A549 treated with CORT108297 at 1 μM for 4 hours (cell line): ENCODE measurements at places on chromosomes 2 and 18. TPM values are rescaled to one million over a fixed set of nuclear protein-coding genes. Genes with fewer than 3 reads are reported as not detected.

The ACTR3 gene
- 205 to 315 TPM (median 232 TPM) in 5 replicates for total RNA-seq

The TMEM200C gene
- total RNA-seq: 0.04 to 0.05 TPM in 2 of 5 replicates, not detected in the others

The IGFBP2 gene
- total RNA-seq: 59.8 to 88.9 TPM (median 83.2 TPM) in 5 replicates

The TNS1 gene
- 5.6 to 15.2 TPM (median 10.9 TPM) in 5 replicates for total RNA-seq

The COL6A3 gene
- 0.07 to 0.20 TPM (median 0.09 TPM) in 5 replicates for total RNA-seq
